8988T (cell line): ENCODE measurements at places on chromosomes 5 and 9.

DNA sequence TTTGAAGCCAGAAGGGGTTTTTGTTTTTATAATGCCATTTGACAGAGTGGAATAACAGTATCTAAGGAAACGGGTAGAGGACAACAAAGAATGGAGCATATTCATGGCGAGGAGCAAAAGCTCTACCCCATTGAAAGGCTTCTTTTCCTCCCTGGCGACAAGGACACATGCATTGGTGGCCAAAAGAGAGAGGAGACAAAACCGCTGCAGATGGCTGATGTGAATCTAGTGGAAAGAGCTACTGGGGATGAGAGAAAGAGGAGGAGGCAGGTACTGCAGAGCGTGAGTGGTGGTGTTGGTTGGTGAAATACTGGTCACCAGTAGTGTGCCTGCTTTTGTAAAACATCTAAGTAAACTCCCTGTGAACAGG, 491 bp downstream of the APC start:
- no peak for DNase-seq

DNA sequence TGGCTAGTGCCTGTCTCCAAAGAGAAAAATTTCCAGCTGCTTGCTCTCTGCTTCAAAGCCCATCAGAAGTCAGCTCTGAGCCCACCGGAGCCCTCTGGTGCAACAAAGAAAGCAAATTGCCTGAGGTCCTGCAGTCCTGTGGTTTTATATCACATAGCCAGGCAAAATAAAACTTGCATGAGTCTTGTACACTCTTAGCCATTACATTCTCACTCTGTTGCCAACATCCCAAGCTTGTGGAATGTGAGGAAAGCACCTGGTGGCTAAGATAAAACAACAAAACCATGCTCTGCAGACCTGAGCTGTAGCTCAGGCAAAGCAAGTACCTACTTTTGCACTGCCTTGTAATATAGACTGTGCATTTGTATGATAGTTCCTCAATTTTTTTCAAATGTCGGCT, 133.7 kb downstream of the GPBP1 start:
- no peak for DNase-seq

DNA sequence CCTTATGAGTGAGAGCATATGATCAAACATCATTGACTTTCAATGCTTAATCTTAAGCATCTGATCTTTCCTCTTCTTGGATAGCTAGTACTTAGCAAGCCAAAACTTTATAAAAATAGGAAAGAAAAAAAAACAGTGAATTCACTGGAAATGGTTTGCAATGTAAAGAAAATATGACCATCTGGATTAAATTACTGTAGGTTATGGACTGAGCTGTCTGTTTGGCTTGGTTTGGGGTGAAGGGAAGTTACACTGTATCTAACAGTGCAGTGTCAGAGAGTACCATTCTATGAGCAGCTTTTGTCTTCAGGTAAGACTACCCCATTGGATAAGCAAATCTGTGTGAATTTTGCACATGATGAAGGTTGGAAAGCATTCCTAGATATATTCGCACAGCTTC, 151.4 kb downstream of the TLE1 start:
- DNase-seq: no peak

- no peak for DNase-seq
Measured at GRCh38 chr5:163706053-163706771, 200.8 kb downstream of the MAT2B start.

DNA sequence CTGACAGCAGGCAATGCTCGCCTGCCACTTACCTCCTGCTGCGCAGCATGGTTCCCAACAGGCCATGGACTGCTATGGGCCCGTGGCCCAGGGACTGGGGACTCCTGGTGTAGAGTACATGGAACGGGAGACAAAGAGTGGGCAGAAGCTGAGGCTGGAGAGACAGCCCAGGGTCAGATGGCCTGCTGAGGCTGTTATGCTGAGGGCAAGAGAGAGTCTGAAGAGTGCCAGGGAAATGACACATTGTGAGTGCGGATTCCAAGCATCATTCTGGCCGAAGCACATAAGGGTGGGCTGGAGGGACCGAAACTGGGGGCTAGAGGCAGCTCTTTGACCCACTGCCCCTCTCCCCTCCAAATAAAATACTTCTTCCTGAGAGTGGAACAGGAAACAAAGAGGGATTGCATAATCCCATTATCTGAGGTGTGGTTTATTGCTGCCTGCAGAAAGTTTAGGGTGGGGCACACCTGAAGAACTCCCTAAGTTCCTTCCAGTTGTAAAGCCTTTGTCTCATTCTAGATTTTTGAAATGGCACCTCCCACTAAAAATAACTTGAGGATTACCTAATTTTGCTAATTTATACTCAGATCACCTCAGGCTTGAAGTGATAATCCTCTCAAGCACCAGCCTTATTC, 158.1 kb downstream of the ATP10B start:
- no peak for DNase-seq

- DNase-seq: no peak
Measured at GRCh38 chr9:38118862-38119438, 49.9 kb upstream of the SHB start.

DNA sequence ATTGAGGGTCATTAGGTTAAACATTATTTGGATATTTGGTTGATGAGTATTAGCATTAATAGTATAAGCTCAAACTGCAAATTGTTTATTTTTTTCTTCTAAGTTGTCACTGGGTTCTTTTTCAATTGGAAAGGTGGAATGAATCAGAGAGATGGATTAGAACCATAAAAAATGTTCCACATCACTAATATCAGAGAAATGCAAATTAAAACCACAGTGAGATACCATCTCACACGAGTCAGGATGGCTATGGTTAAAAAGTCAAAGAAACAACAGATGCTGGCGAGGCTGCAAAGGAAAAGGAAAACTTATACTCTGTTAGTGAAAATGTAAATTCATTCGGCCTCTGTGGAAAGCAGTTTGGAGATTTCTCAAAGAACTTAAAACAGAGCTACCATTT, 122.8 kb downstream of the CCDC192 start:
- no peak for DNase-seq

DNA sequence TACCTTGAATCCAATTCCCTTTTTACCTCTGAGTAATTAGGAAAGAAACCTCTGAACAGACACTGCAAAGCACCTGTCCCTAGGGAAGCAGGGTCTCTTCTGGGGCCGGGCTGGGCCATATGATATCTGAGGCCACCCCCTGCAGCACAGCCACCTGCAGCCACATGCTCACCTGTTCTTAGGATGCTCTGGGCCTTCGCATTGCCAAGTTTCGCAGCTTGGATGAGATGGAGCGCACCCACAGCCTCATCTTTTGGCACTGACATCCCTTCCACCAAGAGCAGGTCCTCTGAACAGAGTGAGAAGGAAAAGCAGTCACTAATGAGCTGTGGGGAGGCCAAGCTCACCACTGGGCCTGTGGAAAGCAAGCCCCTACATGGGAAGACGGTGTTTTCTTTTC, 27.3 kb downstream of the CLTA start:
- no peak for DNase-seq

DNA sequence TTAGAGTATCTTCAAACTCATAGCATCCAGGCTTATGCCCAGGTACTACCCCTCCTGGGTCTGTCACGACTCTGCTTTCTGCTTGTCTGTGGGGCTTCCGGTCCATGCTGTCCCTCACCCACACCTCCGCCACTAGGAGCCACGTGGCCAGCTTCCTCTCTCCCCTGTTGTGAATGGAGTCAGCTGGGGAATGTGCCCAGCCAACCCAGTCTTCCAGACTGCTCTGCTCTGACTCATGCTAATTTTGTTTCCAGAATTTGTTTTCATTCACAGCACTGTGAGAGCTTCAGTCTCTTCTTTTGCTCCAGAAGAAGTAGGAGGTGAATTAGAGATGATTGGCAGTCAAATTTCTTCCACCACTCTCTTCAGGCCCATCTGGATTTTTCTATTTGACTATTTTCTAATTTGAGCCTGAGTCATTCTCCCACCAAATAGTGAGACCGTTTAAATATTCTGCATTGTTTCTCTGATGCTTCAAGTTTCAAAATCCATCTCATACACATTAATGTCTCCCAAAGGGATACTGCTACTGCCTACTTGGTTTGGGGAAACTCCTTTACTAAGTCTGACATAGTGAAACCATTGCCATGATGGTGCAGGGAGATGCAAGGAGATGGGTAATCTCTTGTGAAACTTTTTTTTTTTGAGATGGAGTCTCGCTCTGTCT, 424.1 kb upstream of the KIF2A start:
- no peak for DNase-seq

GRCh38 chr9:96688187-96688586, 33.1 kb upstream of the PRXL2C start:
- DNase-seq: no peak

- DNase-seq: no peak
Measured at GRCh38 chr9:114035221-114035844, 42.8 kb downstream of the AMBP start.

- DNase-seq: no peak
Measured at GRCh38 chr9:129052592-129052991, 16.2 kb downstream of the MIGA2 start.

DNA sequence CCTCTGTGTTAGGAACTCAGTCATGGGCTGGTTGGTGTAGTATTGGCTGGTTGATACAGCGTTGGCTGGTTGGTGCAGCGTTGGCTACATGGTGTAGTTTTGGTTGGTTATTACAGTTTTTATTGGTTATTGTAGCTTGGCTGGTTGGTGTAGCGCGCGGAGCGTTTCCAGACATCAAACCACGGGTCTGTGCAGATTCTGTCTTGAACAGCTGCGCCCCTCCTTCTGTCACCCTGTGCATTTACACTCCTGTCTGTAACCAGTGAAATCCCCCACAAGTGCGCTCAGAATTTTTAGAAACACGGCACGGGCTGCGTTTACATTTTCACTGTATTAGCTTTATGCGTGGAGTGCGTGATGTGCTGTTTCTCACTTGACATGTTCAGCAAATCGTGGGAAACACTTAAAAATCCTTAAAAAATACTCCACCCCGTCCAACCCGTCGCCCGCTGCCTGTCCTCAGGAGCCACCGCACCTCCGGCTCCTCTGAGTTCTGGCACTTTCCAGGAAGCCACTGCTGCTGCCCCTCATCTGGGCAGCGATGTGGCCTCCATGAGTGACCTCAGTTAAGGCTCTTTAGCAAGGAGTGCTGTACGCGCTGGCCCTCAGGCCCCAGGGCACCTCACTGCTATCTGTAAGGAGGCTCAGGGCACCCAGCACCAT, 20.8 kb downstream of the NKD2 start:
- peak; percentile 21 for DNase-seq

DNA sequence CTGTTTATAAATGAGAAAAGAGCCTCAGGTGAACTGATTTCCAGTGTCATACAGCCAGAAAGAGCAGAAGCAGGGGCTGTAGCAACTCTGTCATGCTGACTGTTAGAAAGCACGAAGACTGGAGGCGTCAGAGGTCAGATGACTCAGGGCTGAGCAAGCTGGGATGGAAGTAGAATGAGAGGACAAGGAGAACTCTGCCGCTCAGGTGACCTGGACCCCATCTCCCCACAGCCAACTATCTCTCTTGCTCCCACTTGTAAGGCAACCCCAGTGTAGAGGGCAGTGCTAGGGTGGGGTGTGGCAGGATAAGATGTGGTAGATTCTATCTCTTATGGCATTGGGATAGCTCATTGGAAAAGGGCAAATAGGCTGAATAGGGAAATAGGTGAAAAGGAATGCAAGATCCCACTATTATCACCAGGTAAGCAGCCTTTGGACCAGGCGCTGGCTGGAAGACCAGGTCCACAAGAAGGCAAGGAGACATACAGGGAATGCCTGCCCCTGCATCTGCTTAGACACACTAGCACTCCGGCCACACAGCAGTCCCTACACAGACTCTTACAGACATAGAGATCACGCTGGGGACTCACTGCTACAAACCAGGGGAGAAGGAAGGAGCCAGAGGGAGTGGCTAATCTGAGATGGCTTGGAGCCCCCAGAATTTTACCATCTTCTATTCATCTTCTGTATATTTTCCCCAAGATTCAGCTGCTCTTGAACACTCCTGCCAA, 21.2 kb upstream of the LOX start:
- DNase-seq: no peak

DNA sequence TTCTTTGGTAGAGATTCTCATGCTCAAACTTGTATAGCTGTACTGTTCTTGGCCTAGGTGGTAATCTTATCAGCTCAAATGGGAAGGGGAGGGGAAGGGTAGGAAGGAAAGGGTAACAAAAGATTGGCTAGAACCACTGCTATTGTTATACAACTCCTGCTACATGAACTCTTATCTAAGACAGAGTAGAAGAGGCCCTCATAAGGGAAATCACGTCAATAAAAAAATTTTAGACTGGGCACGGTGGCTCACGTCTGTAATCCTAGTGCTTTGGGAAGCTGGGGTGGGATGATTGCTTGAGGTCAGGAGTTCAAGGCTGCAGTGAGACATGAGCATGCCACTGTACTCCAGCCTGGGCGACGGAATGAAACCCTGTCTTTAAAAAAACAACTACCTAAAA, 15.9 kb downstream of the STOM start:
- DNase-seq: no peak

- DNase-seq: no peak
Measured at GRCh38 chr9:104907278-104907951, 20.5 kb downstream of the ABCA1 start.

DNA sequence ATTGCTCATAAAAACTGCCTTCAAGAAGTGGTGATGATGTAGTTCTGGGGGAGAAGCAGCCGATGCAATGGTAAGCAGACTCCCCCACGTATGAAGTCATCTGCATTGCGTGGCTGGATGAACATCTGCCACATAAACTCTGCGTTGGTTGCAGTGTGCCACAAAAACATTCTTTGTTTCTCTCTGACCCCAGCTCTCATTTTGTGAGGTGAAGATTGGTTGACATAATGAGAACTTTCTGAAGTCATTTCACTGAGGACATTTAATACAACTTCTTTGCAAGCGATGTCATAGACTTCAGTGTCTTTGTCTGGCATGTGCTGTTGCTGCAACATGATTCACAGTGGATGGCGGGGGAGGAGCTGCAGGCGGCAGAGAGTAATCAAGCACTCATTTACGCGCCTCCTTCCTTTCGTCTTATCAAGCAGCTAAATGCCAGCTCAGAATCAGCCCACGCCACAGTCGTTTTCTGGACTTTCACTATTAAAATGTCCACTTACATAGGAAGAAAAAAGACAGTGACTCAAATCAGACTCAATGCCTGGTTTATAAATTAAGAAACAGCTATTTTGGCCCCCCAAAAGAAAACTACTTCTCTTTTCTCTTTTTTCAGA, 91.5 kb upstream of the NFIL3 start:
- no peak for DNase-seq
